HL-60 (cell line): ENCODE measurements at places on chromosomes 5 and 9.

DNA sequence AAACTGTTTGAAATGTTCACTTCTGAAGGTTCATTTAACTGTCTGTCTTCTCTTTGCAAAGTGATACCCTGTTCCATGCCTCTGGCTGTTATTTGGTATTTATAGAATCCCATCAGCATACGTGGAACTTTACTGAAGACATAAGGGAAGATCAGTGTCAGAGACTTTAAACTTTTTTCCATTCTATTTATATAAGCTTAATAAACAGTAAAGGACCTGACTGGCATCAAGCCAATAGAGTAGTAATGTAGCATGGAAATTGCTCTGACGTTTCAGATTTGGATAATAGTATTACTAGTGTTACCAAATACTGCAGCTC lies 94.9 kb upstream of the MINAR2 start:
- DNase-seq: no peak

DNA sequence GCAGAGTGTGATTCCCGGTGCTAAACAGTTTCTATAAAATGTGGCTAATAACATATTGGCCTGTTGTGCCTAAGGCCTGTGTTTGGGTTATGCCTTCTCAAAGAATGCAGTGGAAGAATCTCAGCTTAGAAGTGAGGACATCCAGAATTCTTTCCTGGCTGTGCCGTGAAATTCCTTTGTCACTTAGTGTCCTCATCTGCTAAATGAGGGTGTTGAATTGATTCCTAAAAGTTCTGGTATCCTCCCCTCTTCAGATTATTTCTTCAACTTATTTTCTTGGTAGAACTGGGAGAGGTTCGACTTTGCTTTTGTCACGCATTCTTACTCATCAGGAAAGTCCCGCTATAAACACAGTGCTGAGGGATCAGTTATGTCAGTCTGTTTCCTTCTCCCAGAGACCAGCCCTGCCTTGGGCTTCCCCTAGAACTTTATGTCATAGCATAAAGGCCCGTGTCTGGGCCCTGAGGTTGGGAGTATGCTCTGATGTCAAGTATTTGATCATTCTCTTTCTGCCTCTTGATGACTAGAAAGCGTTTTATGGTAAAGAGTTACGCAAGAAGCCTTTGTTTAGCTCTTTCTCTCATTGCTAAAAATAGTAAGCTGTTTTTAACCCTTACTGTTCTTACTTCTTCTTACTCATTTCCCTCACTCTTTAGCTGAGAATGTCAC lies 29.5 kb downstream of the MTAP start:
- DNase-seq: no peak

GRCh38 chr5:170092455-170093101 lies 13.1 kb upstream of the FOXI1 start:
- no peak for DNase-seq

DNA sequence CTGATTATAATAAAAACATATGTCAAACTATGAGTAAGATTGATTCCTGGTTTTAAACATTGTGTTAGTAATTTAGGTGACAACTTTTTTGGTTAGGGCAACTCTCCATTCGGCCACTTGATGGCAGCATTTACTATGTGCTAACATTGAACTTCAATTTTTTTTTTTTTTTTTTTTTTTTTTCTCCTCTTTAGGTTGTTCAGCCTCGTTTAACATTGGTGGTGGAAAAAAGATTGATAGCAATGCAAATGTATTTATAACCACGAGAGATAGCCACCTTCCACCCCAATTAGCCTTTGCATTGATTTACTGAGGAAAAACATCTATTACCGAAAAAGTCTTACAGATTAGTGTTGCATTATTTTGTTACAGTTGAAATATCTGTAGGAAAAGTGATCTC lies 159.1 kb downstream of the CSNK1G3 start:
- no peak for DNase-seq

- no peak for DNase-seq
These were observed 57.7 kb upstream of the EXOC3 start for GRCh38 chr5:385321-385720.

DNA sequence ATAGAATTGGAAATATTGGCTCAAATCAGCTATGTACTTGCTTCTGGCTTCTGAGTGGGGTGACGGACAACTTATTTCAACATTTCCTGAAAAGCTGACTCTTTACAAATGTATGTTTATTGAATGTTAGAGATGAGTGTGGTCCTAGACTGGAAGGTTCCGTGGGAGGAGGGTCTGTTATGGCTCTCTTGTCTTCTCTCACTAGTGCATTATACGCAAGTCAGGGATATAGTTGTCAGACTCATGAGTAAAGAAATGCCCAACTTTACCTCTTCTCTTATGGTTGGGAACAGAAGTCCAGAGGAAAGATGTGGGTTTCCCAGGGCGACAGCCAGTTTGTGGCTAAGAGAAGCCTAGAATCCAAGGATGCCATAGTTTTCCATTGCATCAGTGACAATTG lies 839.3 kb upstream of the WWC1 start:
- DNase-seq: no peak

GRCh38 chr5:54663866-54664265 lies 146.3 kb downstream of the SNX18 start:
- no peak for DNase-seq
